ENCODE measurements at places on chromosomes 11 and 22.
A peak's percentile ranks its signal among the peaks of the same experiment; 100 is the strongest.

DNA sequence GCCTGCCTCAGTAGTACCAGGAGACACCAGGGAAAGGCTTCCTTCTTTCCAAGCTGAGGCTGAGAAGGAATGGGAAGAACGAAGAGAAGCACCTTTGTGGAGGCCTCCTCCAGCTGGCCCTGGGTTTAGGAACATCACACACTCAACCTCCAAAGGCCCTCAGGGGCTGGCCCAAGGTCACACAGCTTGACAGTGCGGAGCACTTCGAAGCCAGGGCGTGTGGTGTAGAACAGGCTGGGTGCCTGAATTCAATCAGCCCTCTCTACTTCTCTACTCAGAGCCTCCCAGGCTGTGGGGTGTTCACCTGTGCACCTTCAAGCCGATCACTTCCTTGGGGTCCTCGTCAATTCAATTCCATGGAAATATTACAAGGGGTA lies 727 bp upstream of the CSDC2 start:
- DNase-seq: peak; percentile 81

DNA sequence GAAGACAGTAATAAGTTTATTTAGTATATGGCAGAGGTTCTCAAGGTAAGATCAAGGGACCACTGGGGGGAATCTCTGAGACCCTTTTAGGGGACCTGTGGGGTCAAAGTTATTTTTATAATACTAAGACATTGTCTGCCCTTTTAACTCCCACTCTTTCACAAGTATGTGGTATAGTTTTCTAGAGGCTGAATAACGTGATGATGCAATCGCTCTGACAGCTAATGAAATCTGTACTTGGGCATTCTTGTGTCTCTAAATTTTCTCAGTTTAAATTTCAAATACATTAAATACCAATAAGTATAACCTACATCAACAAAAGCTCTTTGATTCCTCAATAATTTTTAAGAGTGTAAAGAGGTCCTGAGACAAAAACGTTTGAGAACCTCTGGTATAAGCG lies 147.9 kb downstream of the ATG16L2 start:
- DNase-seq: no peak

DNA sequence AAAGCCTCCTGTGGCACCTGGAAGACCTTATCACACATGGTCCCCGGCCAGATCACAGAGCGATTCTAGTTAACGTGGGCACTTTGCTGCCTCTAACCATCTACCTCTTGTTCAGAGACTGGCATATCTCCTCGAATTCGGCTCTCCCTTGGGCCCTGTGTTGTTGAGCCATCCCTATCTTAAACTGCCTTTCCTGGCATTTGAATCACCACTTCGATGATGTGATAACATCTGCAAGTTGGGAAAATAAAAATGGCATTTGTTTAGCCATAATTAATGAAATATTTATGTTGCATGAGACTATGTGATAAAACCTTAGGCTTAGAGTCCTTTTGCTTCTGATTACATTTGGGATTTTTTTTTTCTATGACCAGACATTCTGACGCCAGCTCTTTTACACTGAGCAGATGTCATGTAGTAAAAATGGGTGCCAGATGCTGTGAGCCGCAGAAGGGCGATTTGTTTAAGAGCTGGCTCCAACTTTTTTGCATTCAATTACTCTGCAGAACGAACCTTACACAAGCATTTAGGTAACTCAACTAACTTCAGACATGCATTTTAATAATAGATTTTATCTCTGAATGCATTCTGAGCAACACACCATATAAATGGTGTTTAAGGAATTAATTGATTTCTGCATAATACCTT lies 58.5 kb upstream of the PARVA start:
- no peak for DNase-seq

DNA sequence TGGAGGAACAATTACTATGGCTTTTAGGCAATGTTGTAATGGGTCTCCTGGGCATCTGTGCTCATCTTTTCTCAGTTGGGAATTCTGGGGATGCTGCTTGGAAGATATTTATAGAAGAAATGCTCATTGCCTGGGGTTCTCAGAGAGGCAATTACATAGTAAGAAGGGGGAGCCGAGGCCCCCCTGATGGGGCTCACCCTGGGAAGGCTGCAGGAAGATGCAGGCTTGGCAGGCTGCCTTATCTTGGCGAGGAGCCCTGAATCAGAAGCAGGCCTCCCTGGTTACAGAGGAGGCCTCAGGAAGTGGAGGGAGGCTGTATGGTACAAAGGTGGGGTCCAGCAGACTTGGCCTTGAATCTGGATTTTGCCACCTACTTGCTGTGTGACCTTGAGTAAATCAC lies 60.6 kb upstream of the CRYBB3 start:
- no peak for DNase-seq

GRCh38 chr11:26478710-26479109 lies 93.4 kb downstream of the MUC15 start:
- DNase-seq: no peak

GRCh38 chr11:72642043-72642883 lies 32.0 kb downstream of the PDE2A start:
- peak; percentile 74 for DNase-seq

DNA sequence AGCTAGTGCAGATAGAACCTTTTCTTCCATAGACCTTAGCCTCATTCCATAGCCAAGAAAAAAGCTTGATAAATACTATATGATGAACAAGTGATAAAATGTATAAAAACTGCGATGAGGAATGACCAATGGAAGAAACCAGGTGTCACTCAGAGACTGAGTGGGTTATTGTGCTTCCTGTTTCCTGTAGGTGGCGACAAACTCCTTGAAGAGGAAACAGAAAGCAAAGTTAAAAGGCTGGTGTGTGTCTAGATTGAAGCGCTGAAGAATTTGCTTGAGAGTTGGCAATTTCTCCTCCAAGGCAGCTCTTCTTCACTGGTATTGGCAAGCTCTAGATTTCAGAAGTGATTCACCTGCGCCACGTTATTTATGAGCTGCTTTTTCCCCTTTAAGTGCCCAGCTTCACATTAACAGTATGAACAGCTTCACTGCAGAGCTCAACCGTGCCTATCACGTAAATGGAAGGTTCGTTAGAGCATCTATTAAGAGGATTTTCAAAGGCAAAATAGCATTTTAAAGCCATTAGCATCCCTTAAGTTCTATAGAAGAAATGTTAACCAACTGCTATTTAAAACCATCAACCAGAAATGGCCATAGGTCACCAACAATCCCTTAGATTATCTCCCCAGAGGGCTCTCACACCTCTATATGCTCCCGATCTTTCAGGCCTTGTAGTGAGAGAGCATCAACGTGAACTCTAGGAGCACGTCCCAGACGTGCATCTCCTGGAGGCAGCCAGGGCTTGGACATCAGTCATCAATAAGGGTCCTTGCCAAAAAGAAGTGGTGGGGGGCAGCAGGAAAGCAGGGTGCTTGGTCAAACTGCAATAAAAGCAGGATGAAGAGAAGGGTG lies 179.4 kb downstream of the CADM1 start:
- peak; percentile 62 for DNase-seq
